ENCODE measurements at places on chromosomes 7 and 10. TPM values are rescaled to one million over a fixed set of nuclear protein-coding genes. Genes with fewer than 3 reads are reported as not detected.

Gene APBB1IP
- total RNA-seq: 43.6 TPM

Gene SLC16A9
- total RNA-seq: 5.4 TPM

DNA sequence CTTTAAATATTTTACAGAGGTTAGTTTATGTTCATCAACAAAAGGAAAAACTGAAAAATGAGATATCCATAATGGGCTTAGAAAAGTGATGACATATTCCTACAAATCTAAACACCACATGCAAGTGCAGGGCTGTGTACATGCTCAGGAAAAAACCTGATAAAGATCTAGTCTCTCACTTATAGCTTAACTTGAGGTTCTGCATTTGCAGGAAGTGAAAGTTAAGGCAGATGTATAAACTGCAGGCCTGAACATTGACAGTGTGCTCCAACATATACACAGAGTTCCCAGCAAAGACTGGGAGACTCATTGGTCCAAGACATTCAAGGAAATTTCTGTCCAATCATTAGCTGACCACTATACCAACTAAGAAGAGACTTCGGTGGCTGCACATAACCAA lies 63.8 kb upstream of the RET start:
- DNase-seq: no peak

DNA sequence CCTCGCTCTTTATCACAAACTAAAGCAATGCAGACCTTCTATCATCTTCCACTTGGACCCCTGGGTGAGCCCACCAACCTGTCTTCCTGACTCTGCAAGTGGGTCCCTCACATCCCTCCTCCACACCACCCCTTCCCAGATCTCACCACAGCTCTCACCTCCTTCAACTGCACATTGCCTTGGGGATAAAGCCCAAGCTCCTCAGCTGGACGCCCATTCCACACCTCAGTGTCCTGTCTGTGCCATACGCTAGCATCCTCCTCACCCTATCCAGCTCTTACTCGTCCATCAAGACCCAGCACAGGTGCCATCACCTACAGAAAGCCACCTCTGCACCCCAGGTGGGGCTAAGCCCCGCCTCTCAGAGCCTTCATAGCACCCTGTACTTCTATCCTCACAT lies 141.0 kb upstream of the LANCL2 start:
- no peak for DNase-seq

Gene SEMA3E
- not detected for total RNA-seq

DNA sequence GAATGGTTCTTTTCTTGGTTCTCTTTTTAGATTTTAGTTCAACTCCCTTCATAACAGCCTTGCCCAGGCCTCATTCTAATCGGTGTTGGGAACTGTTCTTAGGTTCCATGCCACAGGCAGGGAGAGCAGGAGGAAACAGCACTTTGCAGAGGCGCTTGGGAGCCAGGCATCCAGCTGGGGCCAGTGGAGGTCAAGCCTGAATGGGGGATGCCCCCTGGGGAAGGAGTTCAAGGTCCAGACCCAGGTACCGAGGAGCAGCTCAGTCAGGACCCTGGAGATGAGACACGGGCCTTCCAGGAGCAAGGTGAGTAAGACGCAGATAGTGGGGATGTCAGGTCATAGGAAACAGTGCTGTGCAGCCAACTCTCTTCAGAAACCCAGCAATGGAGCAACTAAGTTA lies 4.5 kb downstream of the ZSCAN25 start:
- no peak for DNase-seq

DNA sequence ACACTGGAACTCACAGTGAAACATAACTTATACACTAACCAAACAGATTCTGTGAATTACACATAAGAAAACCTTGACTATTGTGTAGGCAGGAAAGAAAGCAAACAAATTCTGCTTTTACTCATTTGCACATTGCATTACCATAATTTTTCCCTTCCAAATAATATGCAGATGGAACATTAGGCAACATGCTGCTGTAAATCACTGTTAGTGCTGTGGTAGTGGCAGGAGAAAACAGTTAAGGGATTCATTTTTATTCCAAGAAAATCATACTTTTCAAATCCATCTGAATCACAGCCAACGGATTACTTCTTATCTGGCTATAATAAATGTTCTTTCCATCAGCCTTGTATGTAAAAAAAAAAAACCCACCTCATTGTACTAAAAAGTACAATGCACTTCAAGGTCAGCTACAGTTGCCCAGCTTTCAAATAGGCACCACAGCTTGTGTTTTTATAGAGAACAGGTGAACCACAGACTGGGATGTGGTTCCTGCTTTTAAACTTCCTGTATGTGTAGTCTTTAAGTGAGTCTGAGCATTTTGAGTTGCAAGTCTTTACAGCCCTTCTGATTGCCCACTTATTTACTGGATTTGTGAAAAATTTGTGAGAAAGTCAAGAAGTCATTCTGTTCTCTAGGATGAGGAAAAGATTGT lies 590.0 kb upstream of the SEMA3D start:
- no peak for DNase-seq

Gene SMO
- 0.56 TPM for total RNA-seq

DNA sequence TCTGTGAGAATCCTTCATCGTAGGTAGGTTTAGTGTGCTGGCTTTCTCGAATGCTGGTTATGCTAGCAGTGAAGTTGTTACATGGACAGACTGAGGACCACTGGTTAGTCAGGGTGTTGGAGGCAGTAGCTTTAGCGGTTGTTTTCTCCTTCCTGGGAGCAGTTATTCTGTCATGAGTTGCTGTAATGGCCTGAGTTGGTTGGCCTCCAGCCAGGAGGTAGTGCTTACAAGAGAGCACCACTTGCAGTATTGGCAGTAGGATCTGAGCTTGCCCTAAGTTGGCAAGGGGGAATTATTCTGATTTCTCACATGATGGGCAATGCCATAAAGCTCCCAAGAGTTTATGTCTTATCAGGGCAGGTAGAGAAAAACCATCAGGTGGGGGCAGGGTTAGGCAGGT lies 58.0 kb downstream of the IPMK start:
- DNase-seq: no peak

- DNase-seq: no peak
Measured at GRCh38 chr10:28796606-28797512, 119.5 kb downstream of the BAMBI start.

- DNase-seq: no peak
Measured at GRCh38 chr7:143811-144453, 48.4 kb upstream of the FAM20C start.

GRCh38 chr10:132701099-132701845 lies 84.7 kb downstream of the NKX6-2 start:
- DNase-seq: no peak

DNA sequence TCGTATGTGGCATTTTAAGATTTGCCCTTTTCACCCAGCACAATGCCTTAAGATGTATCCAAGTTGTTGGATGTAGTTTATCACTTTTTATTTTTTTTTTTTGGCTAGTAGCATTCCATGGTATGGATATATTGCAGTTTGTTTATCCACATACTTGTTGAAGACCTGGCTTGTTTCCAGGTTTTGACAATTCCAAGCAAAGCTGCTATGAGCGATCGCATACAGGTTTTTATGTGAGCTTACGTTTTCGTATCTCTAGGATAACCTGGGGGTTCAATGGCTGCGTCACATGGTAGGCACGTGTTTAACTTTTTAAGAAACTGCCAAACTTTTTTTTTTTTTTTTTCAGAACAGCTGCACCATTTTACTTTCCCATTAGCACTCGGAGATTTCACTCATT lies 32.2 kb downstream of the BAIAP2L1 start:
- DNase-seq: no peak

DNA sequence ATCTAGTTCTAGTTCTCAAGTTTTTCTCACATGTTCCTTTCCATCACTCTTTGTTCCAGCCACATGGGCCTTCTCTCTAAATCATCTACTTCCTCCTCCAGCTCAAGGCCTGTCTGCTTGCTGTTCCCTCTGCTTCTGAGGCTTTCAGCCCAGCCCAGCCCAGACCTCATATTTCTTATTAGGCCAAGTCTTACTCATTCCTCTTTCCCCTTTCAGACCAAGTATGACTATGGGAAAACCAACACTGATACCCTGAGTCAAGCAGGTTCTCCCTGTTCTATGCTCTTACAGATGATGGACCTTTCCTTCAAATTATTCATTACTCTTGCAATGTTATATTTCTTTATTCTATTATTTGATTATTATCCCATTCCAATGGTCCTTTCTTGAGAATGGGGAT lies 80.3 kb upstream of the SEM1 start:
- no peak for DNase-seq

Gene FANK1
- not detected for total RNA-seq

- no peak for DNase-seq
Measured at GRCh38 chr10:71361581-71361980, 35.1 kb upstream of the CDH23 start.

DNA sequence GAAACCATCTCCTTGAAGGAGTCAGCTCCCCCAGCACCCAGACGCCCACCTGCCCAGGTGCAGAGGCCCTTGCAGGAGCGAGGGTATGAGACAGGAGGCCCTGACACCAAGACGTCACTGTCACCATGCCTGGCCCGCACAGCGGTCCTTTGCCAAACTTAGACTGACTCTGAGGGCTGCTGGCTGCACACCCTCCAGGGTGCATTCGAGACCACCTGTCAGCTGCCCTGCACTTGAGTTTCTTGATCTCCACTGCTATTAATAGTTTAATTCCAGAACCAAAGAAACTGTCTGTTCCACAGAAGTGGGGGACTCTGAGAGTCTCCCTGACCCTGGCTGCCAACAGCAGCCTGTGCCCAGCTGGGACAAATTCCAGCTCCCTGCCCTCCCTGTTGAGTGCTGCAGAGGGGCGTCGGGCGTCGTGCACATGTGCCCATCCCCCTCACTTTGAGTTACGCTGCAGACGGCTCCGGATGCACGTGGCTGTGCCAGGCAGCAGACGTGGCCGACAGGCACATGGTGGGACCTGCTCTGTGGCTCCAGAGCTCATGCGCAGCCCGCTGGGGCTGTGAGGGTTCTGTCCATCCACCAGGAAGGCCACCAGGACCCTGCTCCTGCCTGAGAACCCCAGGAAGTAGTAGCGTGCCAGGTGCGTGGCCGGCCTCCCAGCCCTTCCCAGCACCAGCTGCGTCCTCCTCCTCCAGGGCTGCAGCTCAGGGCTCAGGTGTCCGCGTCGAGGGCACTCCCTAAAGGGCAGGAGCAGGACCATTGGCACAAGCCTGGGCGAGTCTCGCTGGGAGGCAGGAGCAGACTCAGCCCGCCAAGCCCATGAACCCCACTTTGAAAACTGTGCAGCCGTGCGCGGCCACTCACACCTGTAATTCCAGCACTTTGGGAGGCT lies 24.8 kb downstream of the ELFN1 start:
- DNase-seq: no peak

Gene CCDC172
- total RNA-seq: not detected
